ENCODE measurements at places on chromosomes 2 and 18.

DNA sequence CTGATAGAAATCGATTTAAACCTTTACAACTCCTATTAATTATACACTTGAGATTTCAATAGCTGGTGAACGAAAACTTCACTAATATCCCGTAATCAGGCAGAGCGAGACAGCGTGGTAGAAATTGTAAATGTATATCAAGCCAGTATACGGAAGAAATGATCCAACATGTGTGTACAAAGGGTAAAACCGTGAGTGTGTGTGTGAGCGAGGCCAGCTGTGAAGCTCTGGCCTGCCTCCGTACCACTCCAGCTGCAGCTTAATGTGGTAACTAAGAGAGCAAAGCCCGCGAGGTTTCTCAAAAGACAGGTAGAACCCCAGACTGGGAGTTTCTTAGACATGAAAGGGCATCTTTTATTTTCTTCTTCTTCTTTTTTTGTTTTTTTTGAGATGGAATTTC lies 52.3 kb upstream of the ZNF516 start:
- no peak for DNase-seq

DNA sequence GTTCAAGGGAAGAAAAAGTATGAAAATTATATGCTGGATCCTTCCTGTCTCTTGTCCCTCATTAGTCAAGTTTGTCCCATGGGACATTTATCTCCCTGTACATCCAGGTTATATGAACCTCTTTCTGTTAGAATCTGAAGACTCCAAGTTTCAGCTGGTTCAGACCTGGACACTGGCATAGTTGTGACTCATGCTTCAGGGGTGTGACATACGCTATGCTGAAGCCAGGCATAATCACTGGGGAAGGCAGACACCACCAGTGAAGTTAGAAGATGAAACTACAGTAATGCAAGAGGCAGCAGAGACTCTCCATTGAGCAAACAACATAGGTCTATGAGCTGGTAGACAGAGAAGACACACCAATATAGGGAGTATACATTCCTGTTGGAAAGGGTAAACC lies 269.7 kb upstream of the SLC8A1 start:
- DNase-seq, result no peak

GRCh38 chr2:202494300-202495229 lies 118.4 kb downstream of the BMPR2 start:
- DNase-seq, result no peak

- DNase-seq, result no peak
Measured at GRCh38 chr2:120094795-120095194, 81.9 kb downstream of the EPB41L5 start.

DNA sequence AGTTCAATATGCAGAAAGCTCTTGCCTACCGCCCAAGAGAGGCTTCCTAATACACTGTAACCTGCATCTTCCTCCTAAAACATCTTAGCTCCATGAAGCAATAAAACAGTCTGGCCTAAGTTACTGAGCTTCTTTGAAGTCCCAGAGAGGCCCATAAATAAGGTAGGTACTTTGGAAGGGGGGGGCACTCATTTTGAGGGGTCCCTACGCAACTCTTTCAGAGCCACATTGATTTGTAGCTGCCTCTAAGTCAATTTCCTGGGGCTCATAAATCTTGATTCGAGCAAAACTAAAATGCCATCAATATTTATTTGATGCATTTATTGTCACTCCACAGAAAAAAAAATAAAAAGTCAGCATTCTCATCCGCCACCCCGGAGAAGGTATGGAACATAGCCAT lies 60.4 kb upstream of the SIX2 start:
- DNase-seq, result no peak

DNA sequence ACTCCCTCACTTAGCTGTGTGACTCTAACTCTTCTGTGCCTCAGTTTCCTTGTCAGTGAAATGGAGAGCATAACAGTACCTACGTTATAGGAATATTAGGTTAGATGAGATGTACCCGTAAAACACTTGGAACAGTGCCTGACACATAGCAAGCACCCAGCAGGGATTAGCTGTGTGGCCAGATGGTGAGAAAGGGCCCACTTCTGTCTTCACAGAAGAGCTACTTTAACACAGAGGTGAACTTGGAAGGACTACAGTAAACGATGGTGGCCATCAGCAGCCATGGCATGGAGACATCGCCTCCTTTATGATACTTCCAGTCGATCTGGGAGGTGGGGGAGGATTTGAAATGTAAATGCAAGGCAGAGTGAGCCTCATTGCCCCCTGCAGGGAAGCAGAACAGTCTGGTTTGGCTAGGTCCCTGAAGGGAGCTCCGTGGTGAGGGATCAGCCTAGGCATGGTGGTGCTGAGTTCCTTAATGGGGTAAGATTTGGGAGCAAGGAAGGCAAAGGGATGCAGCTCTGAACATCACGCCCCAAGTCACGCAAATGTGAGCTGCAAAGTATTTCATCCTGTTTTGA lies 101.7 kb upstream of the ALPP start:
- DNase-seq, result no peak

- DNase-seq, result no peak
Measured at GRCh38 chr2:40213619-40214018, 238.3 kb downstream of the SLC8A1 start.

GRCh38 chr2:236160366-236161081 lies 7.7 kb downstream of the GBX2 start:
- DNase-seq, result no peak

- DNase-seq, result no peak
Measured at GRCh38 chr2:54274781-54275242, 18.8 kb upstream of the TSPYL6 start.

Measured in activated gamma-delta T cell treated with Interleukin-2 at 50 U/mL for 16 hours (primary cell).